ENCODE measurements at places on chromosomes 1 and 21.

- DNase-seq = no peak
Observed at GRCh38 chr1:115753830-115754229, 14.7 kb downstream of the CASQ2 start.

- DNase-seq = no peak
Observed at GRCh38 chr1:101004061-101004460, 21.5 kb downstream of the DPH5 start.

DNA sequence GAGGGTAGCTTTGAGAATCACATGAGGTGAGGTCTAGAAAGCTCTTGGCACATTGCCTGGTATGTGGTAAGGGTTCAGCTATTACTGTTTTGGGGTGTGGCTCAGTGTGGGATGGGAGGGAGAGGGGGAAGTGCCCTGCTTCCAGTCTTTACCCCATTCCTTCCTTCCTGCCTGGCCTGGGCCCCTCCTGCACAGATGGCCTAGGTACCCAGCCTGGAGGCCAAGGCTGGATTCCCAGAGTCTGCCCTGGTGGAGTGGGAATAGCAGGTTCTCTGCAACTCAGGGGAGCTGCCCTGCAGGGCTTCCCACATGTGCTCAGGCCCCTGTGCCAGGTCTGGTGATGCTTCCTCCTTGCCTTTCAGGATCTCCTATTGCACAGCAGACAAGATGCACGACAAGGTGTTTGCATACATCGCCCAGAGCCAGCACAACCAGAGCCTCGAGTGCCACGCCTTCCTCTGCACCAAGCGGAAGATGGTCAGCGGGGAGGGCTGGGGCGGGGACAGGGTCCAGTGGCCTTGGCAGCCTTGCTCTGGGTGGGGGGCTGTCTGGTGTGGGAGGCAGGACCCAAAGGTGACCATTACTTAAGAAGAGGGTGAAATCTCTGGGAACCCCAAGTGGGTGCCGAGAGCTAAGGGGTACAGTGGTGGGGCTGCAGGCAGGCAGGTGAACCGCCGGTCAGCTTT is 13.5 kb downstream of the LDLRAP1 start:
- no peak for DNase-seq

- DNase-seq = no peak
Observed at GRCh38 chr21:42021371-42022090, 11.4 kb upstream of the ZBTB21 start.

- DNase-seq = no peak
Observed at GRCh38 chr1:43368646-43369020, 822 bp upstream of the ELOVL1 start.

GRCh38 chr1:198253668-198254067 is 96.9 kb downstream of the NEK7 start:
- DNase-seq = peak; percentile 89

- DNase-seq = no peak
Observed at GRCh38 chr1:150243003-150243402, 7.1 kb upstream of the ANP32E start.

DNA sequence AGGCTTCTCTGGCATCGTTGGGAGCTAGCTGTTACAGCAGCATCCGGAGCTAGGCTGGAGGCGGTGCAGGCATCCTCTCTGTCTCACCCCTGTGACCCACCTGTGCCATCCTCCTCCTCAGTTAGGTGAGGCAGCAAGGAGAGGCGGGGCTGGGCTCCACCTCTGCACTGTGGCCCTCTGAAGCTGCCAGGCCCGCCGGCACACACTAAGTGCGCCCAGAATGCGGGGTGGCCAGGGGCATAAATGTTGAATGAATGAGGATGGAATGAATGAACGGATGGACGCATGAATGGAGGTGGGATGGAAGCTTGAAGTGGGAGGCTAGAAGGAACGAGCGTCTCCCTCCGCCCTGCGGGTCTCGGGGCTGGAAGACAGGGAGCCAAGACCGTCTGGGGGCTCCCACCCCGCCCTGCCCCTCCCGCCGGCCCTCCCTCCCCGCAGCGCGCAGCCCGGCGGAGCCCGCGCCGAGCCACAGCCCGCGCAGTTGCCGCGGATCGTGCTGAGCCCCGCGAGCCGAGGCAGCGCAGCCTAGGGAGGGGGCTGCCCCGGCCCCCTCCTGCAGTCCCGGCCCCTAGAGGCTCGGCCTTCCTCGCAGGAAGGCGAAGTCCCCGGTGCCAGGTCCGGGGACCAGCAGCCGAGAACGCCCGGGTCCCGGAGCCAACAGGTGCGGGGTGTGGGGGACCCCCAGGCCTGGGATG is at the start of gene HCRTR1:
TSS of gene HCRTR1 (plus strand) at position 472 of the 698 bp plus-strand sequence. CDS start 1,504 bp downstream, outside the sequence.
- DNase-seq = no peak

DNA sequence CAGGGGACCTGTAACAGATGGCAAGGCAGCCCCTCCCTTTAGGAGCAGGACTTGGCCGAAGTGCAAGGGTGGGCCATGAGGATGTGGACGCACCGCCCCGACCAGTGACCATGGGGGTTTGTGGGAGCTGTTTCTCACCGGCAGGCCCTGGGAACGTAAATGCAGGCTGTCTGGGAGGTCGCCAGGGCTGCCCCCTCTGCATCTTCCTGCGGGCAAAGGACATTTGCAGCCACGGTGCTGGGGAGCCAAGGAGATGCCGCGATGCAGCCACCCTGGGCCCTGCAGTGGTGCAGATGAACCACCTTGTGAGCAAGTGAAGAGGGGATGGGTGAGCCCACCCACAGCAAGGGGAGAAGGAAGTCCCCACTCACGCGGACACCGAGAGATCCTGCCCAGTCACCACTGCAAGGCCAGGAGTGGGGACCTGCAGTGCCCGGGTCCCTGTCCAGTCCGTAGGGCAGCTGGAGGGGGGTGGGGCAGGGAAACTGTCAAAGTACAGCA is 121.1 kb downstream of the SIK1 start:
- DNase-seq = no peak
